ENCODE measurements at places on chromosomes 13 and 19.

DNA sequence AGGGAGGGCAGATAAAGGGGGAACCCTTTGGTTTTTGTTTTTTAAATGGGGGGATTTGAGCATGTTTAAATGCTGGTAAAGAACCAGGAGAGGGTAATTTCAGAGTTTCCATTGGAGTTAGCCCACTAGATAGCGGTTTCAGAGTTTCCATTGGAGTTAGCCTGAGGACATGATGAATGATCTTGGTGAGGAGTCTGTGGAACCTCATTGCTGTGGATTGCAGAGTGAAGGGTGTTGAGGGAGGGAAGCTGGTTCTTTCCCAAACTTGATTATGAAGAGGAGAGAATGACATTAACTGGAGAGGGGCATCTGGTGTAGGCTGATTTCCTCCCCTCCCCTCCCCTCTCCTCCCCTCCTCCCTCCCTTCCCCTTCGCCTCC is 5.0 kb downstream of the WASF3 start:
- no peak for DNase-seq

GRCh38 chr19:11400798-11401197 is 16.7 kb upstream of the EPOR start:
- no peak for DNase-seq

DNA sequence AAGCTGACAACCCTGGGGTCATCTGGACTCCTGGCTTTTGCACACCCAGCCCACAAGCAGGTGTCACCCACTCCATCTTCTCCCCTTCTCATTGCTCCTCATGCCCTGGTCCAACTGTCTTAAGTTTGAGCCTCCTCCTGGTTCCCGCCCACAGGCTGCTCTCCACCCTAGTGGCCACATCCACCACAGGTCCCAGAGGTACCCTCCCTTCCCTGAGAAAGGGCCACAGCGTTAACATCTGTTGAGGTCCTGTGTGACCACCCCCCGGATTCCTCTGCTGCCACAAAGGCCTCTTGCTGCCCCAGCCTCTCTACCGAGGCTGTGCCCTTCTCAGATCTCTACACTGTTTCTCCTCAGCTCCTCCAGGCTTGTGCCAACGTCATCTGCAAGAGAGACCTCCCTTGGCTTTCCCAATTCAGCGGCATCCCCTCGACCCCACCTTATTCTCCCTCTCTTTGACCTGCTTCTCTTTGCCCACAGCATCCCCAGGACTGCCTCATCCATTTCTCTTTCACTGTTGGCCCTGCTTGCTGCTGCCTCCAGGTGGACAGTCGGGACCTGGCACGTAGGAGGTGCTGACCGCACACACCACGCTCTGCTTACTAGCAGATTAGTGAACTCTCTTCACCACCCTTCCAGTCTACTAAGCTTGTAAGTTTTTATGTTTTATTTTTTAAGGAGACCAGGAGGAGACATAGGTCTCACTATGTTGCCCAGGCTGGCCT is 33.3 kb downstream of the SUGP2 start:
- DNase-seq, result no peak

DNA sequence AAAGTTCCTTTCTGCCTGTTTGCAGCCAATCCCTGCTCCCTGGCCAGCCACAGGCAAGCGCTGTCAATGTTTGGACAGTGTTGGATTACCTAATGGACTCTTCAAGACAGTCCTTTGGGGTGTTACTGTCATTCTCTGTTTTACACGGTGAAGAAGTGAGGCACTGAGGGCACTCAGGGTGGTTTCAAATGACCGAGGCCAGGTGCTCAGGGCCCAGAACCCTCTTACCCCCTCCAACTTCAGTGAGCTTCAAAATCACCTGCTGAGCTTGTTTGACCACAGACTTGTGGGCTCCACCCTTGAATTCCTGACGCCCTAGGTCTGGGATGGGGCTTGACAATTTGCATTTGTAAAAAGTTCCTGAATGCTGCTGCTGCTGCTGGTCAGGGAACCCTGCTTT is 97.9 kb downstream of the GGACT start:
- DNase-seq, result peak; percentile 85

- no peak for DNase-seq
Observed at GRCh38 chr13:76293346-76293745, 592.9 kb downstream of the KCTD12 start.
